Vein endothelial cell (primary cell): ENCODE measurements at places on chromosomes 5 and 9. TPM values are rescaled to one million over a fixed set of nuclear protein-coding genes. Genes with fewer than 3 reads are reported as not detected.

The SGCD gene
- under 0.01 and 0.19 TPM in 2 replicates for total RNA-seq

The SLC4A9 gene
- not detected in 2 replicates for total RNA-seq

The C9orf153 gene
- 0.33 TPM in 1 of 2 replicates, not detected in the other for total RNA-seq

The CDC20B gene
- total RNA-seq, result under 0.01 and 0.19 TPM in 2 replicates
